ENCODE measurements at places on chromosomes 4 and X.

DNA sequence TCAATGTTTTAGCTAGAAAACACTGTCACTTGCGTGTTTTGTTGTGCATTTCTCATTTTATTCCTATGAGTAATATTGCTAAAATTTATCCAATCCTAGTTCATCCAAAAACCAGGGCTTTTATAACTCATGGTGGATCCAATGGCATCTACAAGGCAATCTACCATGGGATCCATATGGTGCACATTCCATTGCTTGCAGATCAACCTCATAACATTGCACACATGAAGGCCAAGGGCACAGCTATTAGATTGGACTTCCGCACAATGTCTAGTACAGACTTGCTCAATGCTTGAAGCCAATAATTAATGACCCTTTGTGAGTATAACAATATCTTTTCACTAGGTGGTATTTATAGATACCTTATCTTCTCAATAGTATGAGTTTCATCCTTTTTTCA is 57.2 kb upstream of the UGT2B7 start:
- no peak for DNase-seq

DNA sequence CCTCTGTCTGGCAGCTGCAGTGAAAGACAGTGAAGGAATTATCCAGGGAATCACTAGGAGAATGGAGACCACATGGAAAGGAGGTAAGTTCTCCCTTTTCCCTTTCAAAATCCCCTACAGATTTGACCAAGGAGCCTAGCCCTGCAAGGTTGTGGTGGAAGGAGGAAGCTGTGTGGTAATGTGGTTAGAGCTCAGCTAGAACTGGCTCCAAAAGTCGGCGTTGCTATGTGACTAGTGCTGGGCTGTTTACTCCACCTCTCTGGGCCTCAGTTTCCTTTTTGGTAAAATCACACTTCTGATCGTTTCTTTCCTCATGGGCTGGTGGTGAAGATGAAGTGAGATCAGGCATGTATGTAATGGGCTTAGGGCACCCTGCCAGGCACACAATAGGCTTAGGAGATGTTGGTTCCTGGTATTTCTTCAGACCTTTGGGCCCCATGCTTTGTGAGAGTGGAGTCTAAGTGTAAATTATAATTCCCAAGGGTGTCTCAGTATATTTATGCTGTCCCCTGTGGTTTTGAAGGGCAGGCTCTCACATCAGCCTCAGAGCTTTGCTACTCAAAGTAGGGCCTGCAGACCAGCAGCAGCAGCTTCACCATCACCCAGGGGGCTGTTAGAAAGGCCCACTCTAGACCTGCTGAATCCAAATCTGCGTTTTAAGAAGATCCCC is 183.7 kb upstream of the BCOR start:
- DNase-seq: no peak

DNA sequence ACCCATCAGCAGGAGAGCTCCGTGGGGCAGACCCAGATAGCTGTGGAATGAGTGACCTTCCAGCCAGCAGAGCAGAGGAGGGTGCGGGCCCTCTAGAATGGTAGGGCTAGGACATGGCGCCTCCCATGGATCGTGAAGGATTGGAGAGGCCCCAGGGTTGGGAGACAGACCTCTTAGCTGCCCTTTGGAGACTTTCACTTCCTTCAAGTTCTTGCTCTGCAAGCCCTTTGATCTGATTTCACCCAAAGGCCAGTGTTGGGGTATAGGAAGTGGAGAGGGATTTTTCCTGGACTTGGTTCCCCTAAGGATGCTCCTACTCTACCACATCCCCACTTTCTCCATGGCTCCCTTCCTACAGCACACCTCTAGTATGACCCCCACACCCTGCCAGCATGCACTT is 3.0 kb downstream of the SASH3 start:
- no peak for DNase-seq

DNA sequence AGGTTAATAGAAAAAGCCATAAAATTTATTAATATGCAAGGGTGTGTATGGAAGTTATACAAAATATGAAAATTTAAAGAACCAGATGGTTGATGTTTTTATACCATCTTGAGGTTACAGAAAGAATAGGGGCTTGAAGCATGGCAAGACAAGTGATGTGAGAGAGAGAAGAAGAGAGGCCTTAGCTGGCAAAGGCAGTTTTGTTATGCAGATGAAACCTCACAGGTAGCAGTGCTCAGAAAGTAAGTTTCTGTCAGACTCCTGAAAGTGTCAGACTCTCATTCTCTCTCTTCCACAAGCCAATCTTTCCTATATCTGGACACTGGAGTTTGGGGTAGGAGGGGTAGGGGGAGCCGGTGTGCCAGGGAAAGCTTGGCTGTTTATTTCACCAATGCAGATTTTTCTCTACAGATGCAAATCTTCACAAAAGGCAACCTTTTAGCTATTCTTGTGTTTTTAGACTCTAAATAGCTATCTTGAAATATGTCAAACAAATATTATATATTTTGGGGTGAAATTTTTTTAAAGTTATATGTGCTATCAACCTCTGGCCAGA is 124.5 kb downstream of the CFAP299 start:
- DNase-seq: no peak

DNA sequence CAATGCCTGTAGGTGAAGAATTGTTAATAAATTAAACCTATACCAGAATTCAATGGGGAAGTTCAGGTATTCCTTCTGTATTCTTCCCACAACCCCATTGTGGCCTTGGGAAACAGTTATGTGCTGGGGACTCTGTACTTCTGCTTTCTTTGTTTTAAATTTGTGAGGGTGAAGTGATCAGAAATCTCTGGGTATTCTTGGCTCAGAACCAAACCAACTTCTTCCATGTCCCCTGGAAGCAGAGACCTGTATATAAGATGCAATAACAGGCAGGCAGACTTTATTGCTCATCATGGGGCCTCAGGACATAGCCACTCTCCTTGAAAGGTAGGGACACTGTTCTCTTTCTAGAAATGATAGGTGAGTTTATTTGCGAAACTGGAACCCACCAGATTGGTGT is 19.8 kb upstream of the USP27X start:
- DNase-seq: no peak
